Lower leg skin (tissue), 4 donors: ENCODE measurements at places on chromosomes 5 and 9. TPM values are rescaled to one million over a fixed set of nuclear protein-coding genes. Genes with fewer than 3 reads are reported as not detected.

CMBL gene
- 2.4 TPM for total RNA-seq

SLC6A3 gene
- not detected for total RNA-seq

DNA sequence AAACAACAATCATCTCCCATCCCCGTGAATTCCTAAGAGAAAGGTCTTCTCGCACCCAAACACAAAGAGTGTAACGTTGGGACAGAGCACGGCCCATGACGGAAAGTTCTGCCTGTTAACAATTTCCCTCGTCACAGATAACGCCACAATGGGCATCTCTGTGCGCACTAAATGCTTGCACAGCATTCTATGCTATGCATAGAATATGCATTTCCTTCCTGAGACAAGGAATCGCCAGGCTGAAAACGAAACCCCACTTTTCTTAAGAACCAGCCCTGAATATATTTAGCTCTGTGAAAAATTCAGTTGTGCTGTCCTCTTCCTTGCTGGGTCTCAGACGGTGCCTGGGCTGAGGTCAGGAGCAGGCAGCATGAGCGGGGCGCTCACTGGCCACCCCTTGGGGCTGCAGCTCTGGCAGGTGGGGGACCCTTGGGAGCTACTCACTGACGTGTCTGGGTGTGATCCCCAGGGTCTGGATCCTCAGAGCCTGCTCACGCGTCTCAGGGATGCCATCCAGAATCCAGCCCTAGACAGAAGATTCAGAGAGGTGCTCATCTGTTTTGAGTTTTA, 49.8 kb downstream of the AK8 start:
- peak; percentile 79 for DNase-seq

- DNase-seq: peak; percentile 89
Observed at GRCh38 chr9:124835026-124835557, 18.2 kb upstream of the WDR38 start.

DNA sequence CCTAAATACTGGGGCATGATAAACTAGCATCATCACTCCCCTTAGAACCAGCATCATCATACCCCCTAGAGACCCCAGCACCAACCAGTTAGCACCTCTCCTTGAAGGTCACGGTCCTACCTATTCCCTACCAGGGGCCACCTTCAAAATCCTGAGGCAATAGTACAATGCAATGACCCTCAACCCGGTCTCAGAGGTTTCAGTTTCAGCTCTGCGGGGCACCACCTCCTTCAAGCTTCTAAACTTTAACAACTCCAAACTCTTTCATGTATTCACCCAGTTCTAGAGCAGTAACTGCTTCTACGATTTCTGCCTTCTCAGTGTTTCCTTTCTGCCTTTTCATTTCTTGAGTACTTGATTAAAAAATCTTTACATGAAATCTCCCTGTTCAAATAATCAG, 130.1 kb upstream of the EPB41L4A start:
- DNase-seq: no peak
